Pulmonary artery endothelial cell (primary cell): ENCODE measurements at places on chromosomes 7 and 10.

DNA sequence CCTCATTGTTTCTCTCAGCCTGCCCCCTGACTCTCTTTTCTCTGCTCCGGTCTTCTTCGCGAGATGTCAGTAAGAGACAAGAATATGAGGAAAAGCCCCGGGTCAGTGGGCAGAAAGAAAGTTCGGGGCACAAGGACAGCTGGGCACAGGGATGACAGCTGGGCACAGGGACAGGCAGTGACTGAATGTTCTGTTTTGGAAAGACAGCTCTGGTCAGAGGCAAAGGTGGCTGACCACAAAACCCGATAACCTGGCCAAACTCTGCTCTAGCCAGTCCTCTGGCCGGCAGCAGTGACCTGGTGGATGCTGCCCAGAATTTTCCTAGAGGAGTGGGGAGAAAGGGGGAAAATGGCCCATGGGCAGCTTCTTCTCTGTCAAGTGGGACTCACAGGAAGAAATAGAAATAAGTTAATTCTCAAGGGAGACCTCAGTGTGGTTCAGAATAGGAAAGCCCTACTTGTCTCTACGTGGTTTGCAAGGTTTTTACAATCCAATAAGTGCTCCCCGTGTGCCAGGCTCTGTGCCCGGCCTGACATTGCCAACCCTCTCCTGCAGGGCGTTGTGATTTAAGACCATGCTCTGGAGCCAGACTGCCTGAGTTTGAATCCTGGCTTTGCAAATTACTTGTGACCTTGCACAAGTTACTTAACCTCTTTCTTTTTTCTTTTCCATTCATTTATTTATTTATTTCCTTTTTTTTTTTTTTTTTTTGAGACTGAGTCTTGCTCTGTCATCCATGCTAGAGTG is 110.6 kb upstream of the ZNF716 start:
- no peak for DNase-seq

DNA sequence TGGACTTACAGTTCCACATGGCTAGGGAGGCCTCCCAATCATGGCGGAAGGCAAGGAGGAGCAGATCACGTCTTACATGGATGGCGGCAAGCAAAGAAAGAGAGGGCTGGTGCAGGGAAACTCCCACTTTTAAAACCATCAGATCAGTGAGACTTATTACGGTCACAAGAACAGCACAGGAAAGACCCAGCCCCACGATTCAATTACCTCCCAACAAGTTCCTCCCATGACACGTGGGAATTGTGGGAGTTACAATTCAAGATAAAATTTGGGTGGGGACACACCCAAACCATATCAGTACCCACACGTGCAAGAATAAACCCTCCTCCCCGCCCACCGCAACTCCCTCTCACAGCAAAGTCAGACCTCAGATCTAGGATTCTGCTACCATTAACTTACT is 4.5 kb upstream of the AIFM2 start:
- DNase-seq: no peak

DNA sequence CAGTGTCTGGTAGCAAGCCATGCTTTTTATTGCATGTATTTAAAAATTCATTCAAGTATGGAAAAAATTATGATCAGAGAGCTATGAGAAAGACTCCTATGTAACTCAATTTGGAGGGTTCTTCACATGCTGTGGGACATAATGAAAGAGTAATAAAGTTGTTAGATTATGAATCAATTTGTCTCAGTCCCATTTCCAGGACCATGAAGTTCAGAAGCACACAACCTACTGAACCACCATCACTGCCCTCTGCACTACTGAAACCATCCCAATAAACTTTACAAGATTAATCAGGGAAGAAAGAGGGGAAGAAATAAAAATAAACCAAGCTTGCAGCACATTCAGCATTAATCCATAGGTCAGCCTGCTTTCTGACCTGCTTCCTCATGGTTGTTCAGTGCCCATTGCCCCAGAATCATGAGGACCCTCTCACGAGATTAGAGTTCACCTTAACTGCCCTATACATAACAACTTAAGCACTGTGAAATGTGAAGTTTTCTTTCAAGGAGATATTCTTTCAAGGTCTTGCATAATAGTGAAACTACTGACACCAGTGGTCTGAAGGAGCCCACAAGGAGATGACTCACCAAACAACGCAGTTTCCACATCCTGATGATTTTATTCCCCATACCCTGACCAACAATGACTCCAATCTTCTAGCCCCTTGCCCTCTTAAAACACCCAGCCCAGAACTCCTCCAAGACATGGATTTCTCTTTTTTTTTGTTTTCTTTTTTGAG is 171.5 kb upstream of the ADCY1 start:
- no peak for DNase-seq

DNA sequence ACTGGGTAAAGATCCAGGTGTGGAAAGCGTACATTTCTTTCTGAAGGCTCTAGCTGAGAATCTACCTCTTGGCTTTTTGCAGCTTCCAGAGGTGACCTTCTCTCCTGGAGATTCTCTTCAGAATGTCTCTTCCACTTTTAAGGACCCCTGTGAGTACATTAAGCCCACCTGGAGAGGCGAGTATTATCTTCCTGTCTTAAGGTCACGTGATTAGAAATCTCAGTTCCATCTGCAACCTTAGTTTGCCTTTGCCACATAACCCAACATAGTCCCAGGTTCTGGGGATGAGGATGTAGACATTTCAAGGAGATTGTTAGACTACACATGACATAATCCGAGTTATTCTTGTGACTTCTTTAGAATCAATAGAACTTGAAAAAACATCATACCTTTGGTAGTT is 665.5 kb upstream of the POM121L12 start:
- no peak for DNase-seq

GRCh38 chr7:146960773-146961391 is 844.3 kb downstream of the CNTNAP2 start:
- no peak for DNase-seq

GRCh38 chr7:113921363-113921762 is 2.6 kb upstream of the PPP1R3A start:
- DNase-seq: no peak

- DNase-seq: no peak
These were observed 281.4 kb upstream of the TAC1 start for GRCh38 chr7:97450516-97450915.

DNA sequence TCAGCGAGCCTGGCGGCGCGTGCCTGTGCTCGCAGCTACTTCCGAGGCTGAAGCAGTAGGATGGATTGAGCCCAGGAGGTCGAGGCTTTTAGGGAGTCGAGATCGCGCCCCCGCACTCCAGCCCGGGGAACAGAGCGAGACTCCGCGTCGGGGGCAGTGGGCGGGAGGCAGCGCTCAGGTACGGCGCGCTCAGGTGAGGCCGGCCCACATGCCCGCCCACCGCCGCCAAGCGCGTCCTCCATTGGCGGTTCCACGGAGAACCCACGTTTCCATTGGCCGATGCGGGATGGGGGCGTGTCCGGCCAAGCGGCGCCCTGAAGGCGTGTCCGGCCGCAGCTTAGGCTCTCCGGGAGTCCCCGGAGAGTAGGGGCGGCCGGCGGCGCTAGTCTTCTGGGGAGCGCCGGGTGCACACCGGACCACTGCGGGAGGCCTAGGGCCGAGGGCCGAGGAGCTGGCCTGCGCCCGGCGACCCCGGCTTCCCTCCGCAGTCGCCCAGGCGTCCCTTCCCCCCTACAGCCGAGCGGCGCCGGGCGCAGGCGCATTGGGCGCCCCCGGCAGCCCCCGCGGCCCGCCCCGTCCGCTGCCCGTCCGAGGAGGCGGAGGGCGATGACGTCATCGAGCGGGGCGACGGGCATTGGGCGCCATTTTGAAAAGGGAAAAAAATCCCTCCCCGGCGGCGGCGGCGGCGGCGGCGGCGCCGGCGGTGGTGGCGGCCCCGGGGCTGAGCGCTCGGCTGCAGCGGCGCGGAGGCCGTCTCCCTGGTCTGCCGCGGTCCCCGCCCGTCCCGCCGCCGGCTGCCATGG is at the start of gene PPP2R2D:
Gene PPP2R2D, plus strand, starts transcription at position 659 of the 803 bp plus-strand sequence. Its CDS starts 141 bp downstream, at position 800.
- peak; percentile 59 for DNase-seq

DNA sequence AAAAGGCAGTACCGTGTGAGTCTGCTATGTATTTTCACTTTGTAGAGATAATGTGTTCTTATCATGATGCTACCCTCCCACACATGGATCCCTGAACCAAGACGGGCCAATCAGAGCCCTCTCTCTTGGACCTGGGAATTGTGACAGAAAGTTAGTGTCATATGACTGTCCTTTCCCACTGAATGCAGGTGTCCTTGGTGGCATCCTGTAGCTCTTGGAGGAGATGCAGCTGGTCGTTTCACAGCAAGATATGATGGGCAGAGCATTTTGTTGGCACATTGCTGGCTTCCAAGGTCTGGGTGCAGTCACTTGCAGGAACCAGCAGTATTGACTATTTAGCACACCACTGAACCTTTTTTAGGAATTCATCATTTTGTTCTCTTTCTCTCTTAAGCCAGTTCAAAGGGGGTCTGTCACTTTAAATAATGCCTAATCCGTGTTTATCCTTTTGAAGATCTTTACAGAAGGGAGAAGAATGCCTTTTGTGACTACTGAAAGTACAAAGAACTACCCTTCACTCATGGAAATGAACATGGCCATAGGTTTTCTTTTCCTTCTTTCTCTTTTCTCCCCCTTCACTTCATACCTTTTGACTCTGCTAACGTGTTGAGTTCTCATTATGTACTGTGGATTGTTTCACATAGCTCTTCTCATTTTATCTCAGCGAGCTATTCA is 125.1 kb downstream of the PLXDC2 start:
- no peak for DNase-seq

DNA sequence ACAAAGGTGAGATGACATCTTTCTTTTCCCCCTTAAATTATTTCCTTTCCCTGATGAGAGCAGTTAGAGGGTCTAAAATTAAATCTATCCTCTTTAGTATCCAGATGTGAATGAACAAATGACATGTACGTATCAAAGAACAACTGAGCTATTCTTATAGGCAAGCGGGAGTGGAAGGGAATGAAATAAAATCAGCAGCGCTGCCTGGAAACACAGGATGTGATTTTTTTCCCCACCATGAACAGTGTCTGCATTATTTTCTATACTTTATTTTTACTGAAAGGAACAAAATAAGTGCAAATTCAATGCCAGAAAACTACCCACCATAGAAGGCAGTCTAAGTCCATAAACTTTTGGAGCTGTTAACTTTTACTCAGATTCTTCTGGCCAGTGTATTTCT is 40.6 kb downstream of the SLC26A4 start:
- DNase-seq: no peak

GRCh38 chr10:78775891-78776290 is 292.9 kb upstream of the ZMIZ1 start:
- no peak for DNase-seq

DNA sequence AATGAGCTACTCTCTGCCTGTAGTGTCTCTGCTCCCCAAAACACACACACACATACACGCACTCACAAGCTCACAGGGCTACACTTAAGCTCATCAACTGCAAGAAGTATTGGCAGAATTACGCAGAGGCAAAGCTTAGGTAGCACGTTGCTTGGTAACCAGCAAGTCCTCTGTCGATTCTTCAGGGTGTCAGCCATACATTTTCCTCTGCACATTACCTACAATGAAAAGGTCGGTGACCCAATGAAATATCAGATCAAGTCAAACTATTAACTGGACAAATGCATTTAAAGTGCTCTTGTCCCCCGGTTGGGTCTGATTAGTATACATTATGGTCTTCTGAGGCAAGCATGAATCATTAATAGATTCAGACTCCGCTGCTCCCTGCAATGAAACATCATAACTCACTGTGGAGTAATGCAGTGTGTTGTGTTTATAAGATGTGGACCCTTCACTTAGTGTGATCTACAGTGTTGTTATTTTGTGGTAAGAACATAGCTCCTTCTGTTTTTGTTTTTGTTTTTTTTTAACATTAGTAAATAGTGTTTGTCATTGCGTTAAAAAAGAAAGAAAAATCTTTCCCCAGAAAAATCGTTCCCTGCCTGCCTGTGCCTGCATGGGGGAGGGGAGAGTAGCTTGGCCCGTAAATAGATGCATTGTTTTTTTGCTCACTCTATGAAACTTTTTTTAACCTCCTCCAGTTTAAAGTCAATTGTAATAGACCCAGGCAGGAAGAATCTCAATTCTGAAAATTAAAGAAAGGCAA is 325.5 kb downstream of the SFMBT2 start:
- DNase-seq: no peak

- DNase-seq: no peak
These were observed 188.0 kb downstream of the GRID1 start for GRCh38 chr10:86178401-86179152.

- no peak for DNase-seq
These were observed 47.1 kb upstream of the UBN2 start for GRCh38 chr7:139183878-139184338.

DNA sequence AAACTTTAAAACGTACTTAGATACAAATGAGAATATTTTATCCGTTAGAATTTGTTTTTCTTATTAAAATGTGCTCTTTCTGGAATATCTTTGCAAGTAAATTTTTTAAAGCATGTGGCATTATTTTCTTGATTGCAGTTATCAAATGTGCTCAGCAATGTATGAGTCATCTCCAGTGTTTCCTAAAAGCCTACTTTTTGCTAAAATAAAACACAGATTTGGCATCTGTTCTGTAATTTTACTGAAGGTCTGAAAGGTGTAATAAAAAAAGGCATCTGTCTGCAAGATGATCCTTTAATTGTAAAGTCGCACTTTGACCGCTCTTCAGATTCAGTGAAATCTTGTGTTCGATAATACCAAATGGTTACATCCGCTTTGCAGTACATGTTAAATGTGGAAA is 3.4 kb downstream of the GNAT3 start:
- no peak for DNase-seq

- no peak for DNase-seq
These were observed 8.2 kb downstream of the EGFR start for GRCh38 chr7:55026867-55027490.

GRCh38 chr10:69572159-69573055 is 815 bp downstream of the NEUROG3 start:
- DNase-seq: no peak

DNA sequence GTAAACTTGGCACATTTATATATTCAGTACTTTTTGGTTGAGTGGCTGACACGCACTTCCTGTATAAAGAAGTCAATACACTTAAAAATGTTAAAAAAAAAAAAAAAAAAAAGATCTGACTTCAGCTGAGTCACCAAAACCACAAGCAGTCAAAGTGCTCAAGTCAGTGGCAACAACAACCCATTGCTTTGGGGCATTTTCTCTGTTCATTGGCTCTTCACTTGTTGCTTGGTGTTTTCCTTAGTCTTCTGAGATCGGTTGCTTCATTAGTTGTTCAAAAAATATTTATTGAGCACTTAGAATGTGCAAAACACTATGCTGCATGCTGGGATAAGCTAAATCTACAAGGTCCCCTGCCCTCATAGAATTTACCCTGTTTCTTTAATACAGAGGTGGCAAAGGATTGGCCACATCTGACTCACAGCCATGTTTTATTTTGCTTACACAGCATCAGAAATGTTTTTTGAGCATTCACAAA is 63.7 kb downstream of the ZNRF2 start:
- DNase-seq: peak; percentile 29

DNA sequence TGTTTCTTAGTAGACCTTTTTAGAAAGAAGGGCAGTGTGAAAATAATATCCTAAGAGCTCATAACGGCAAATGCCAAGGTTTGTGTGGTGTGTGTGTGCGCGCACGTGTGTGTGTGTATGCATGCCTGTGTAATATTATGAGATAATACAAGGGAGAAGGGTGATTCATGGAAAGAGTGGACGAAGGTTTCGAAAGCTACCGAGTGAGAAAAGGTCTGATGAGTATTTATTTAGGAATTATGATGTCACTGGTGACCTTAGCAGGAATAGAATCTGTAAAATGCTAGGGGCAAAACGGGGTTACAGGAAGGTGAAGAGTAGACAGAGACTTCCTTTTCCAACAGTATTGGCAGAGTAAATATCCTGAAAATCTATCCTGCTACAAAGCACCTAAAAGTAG is 107.3 kb downstream of the AHR start:
- DNase-seq: peak; percentile 63
